Amniotic stem cell (primary cell): ENCODE measurements at places on chromosomes 5 and 9.

DNA sequence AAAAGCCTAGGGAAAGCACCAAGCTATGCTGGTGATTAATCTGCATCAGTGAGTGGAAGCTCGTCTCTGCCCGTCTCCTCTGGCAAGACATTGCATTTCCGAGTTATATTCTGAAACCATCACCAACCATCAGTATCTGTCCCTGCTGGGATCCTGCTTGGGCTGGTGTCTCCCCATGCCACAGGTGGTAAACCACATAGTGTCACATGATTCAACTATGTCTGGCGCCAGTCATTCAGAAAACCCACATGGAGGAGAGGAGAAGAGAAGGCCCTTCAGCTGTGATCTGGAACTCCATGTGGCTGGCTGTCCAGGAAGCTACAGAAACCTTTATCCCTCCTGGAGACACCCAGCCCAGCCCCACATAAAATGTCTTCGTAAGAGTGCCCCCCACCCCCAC, 4.8 kb downstream of the IL9 start:
- DNase-seq = no peak

DNA sequence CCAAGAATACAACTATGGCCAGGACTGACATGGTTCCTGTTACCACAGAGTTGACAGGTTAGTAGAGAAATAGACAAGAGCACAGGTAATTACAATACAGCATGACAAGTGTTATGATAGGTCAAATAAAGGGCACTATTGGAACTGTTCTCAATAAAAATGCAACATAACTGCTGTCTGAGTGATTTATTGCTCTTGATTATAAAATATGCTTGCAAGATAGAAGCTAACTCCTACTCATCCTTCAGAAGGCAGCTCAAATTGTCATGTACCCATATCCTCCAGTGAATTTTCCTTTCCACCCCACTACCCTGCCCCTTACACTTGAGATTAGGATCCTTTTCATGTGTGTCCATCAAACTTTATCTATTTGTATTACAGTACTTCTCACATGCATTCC, 35.1 kb upstream of the ATG10 start:
- DNase-seq = no peak

GRCh38 chr9:129247285-129248153, 69.5 kb upstream of the IER5L start:
- DNase-seq = no peak

DNA sequence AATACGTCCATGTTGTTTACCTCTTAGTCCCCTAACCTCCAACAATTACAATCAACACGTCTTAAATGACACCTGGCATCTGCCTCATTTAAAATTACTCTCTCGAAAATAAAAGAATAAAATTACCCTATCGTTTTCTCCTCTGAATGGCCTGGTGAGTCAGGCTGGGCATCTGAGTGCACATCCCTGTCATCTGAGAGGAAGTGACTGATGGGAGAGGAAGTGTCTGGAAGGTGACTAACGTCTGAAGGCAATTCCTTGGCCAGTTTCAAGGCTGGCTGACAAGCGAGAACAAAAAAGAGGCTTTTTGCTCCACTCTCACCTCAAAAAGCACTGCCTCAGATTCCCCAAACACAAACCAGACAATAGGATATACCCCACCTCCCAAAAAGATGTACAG, 57.7 kb downstream of the MAPKAP1 start:
- peak; percentile 71 for DNase-seq

DNA sequence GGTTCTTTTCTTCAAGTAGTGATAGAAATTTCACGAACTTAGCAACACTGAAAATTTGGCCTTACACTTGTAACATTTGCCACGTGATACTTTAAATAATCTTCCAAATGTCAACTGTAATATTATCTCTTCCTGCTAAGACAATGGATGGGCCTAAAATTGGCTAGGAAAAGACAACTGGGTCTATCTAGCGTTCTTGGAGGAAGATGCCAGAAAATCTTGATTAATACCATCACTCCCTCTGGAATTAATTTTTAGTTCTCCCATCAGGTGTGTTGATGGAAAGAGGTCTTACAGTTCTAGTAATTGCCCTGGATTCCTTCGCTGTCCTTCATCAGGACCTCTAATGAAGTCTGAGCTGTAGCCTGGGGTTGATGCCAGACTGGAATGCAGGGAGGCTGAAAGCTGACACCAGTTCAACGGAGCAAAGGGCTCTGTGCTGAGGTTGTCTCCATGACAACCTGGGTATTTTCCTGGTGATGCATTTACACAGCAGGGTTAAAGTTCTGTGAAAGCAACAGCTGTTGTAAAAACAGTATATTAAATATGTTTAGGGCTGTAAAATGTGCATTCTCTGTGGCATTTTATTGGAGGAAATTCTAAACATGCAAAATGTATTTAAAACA, 92.3 kb downstream of the GAS1 start:
- peak; percentile 44 for DNase-seq

DNA sequence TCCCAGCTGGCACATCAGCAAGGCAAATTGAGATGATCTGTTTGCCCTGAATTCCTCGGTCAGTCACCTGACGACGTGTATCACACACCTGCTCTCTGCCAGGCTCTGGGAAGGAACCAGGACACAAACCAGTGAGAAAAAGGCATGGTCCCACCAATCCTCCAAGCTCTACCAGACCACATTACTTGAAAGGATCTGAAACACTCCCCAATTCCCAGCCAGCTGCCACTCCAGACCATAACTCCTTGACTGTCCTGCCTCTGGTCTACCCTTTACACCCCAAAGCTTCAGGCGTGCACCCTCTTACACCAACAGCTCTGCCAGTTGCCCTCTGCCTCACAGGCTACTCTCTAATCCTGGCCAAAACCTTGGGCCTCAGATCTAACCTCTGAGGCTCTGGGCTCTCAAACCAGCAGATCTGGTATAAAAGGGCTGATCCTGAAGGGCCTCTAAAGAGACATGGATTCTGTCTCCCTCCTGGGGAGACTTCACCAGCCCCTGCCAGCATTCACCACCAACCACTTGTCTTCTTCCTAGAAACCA, 6.8 kb downstream of the MGAT1 start:
- DNase-seq = no peak

GRCh38 chr5:79333852-79334557, 98.1 kb downstream of the JMY start:
- DNase-seq = no peak

DNA sequence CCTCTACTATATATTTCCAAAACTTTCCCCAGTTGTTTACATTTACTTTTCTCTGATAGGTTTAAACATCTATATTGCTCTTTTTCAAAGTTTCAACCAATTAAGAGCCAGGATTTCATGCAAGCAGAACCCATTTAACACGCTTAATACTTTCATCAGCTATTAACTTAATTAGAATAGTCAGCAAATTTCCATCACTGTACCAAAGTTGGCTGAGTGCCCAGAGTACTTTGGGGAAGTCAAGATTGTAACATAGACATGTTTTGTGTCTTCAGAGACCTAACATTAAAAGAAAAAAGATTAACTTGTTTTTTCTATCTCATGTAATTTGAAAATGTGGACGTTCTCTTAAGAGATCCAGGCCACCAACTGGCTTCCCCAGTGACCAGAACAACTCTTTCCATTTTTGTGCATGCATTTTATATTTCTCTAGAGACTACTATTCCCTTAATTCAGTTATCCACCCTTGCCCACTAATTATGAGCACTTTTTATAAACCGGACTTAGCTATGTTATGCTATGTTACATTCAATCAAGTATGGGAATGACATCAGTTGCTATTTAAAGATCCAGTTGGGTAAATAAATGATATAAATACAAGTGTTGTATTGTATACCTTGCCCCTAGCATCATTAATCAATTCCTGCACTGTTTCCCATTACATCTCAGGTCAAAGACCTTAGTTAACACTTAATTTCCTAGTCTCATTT, 478.1 kb upstream of the NMUR2 start:
- no peak for DNase-seq

GRCh38 chr5:50445296-50445949, 4.3 kb upstream of the EMB start:
- DNase-seq = no peak

GRCh38 chr5:131064669-131065371, 100.2 kb downstream of the HINT1 start:
- DNase-seq = no peak
